ENCODE measurements at places on chromosomes 12 and 14.

- no peak for DNase-seq
Observed at GRCh38 chr12:6322969-6323339, 12.5 kb downstream of the PLEKHG6 start.

- DNase-seq, result no peak
Observed at GRCh38 chr14:75831952-75832351, 149.8 kb downstream of the TGFB3 start.

- no peak for DNase-seq
Observed at GRCh38 chr14:74562515-74563232, 49.4 kb downstream of the LTBP2 start.

DNA sequence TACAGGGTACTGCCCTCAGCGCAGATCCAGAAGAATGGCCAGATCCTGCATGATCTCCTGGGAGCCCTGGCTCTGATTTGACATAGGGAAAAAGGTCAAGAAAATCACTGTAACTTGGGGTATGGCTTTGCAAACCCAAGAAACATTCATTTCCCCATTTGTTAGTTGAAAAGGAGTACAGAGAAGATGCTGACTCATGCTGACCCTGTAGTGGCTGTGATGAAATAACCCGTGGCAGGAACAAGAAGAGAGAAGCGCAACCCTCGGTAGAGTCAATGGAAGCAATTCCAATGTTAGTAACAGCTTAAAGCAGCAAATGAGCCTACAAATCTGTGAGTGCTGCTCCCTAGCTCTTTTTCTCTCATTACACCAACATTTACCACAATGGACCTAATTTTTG lies 281.6 kb upstream of the NPAS3 start:
- no peak for DNase-seq

DNA sequence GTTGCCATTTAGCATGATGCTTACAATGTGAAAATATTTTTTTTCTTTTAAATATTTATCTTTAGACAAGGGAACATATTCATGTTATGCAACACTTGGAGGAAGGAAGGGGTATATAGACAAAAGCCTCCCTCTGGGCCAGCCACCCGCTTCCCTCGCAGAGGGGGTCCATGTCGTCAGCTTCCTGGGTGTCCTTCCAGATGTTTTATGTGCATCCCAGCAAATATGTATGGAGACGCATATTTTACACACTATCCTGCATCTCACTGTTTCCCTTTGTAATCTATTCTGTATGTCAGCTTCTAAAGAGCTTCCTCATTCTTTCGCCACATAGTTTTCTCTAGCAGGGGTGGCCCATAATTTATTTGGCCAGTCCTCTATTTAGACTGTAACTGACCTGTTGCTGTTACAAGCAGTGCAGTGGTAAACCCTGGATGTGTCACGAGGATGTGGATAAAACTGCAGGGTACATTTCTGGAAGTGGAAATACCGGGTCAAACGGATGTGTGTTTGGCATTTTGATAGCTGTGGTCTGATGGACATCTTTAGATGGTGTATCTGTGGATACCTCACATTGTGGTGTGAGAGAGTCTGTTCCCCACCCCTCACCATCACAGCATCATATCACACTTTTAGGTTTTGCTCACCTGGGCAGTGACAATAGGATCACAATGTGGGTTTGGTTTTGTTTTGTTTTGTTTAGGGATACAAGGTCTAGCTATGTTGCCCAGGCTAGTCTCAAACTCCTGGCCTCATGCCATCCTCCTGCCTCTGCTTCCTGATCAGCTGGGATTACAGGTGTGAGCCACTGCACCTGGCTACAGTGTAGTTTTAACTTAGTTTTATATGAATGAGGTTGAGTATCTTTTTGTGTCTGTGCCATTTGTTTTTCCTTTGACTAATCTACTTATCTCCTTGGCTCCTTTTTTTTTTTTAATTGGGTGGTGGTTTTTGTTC lies 31.6 kb downstream of the FAM222A start:
- DNase-seq, result no peak
